ENCODE measurements at places on chromosomes 1 and 21. TPM values are rescaled to one million over a fixed set of nuclear protein-coding genes. Genes with fewer than 3 reads are reported as not detected.
A peak's percentile ranks its signal among the peaks of the same experiment; 100 is the strongest.

Gene MAD2L2
- 46.3 TPM for total RNA-seq

DNA sequence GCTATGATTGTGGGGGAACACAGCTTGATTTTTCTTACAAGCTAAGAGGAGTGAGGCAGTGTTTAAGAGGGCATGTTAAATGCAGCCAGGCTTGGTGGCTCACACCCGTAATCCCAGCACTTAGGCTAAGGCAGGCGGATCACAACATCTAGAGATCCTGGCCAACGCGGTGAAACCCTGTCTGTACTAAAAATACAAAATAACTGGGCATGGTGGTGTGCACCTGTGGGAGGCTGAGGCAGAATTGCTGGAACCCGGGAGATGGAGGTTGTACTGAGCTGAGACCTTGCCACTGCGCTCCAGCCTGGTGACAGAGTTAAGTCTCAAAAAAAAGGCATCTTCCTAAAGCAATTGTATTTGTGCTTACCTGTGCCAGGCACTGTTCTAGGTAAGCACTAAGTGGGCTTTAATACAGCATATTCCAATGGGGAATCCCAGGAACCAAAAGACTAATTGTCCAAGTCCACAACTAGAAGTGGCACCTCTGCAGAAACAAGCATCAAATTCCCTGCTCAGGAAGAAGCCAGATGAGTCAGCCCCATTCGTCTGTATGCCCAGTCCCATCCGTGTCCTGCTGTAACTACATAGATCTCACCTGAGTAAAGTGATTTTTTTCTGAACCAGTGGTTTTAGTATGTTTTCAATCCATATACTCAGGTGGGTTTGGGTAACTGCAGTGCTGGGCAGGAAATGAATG is 4.6 kb downstream of the RCC1 start:
- peaks cover 100% of the 10 kb centered on the region for H3K36me3 ChIP-seq
- no peaks in the 10 kb centered on the region for H3K27me3 ChIP-seq
- peaks cover 25% of the 10 kb centered on the region for H3K4me1 ChIP-seq
- DNase-seq, result peak; percentile 68
- H3K4me3 ChIP-seq, result peak overlapping the region; percentile 95

DNA sequence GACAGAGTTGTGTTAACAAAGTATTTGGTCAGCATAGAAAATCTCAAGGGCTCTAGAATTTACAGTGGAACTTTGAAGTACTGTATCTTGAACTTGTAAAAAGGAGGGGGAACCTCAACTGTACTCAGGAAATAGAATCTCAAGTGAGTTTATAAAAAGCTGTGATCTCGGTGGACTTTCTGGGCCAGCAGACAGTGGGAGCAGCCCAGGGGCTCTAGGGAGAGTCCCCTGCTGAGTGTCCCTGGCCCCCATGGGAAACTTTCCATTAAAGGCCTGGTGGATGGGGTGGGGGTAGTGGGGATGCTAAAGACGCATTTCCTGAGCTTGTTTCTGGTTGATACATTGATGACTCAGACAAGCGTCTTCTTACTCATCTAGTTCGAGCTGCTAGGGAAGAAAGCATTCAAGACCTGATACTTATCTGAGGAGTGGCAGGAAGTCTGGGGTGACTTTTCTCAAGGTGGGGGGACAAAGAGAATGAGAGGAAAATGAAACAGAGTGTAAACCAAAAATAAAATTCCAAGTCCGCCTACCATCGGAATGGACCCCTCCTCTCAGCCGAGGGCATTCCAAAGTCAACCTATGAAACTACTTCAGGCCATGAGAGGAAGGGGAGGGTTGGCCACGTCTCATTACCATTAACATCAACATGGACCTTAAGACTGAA is 65.5 kb downstream of the NID1 start:
- peak; percentile 94 for DNase-seq
- peak overlapping the region; percentile 0 for H3K4me3 ChIP-seq
- no peaks in the 10 kb centered on the region for H3K36me3 ChIP-seq
- H3K4me1 ChIP-seq, result peaks cover 45% of the 10 kb centered on the region

GRCh38 chr1:113156368-113156767 is 83.4 kb downstream of the LRIG2 start:
- peaks cover 12% of the 10 kb centered on the region for H3K36me3 ChIP-seq
- no peak overlapping the region for H3K4me3 ChIP-seq
- DNase-seq, result no peak
- no peak overlapping the region for H3K27ac ChIP-seq
- H3K4me1 ChIP-seq, result peaks cover 6% of the 10 kb centered on the region
- H3K27me3 ChIP-seq, result no peaks in the 10 kb centered on the region

DNA sequence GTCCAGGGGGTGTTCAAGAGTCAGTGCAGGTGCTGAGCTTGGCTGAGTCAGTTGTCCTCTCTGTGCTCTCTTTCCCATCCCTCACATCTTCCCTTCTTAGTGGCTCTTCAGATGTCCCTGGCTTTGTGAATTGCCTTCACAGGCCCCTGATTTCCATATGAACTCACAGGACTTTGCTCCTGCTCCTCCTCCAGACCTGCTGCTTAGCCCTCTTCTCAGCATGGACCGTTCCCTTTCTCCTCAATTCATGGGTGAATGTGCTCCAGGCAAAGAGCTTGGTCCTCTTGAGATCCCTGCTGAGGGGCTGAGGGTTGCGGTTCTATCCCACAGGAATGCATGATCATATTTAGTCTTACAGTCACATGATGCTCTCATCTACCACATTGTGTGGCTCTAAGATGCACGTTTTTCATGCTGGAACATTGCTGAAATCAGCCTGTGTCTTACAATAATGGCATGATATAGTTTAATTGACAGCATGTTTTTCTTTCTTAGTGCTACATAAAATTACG is 30.5 kb downstream of the CACNA1E start:
- no peak for DNase-seq
- H3K27me3 ChIP-seq, result peaks cover 11% of the 10 kb centered on the region
- no peaks in the 10 kb centered on the region for H3K36me3 ChIP-seq
- no peak overlapping the region for H3K27ac ChIP-seq
- H3K4me3 ChIP-seq, result no peak overlapping the region
- H3K4me1 ChIP-seq, result no peaks in the 10 kb centered on the region

DNA sequence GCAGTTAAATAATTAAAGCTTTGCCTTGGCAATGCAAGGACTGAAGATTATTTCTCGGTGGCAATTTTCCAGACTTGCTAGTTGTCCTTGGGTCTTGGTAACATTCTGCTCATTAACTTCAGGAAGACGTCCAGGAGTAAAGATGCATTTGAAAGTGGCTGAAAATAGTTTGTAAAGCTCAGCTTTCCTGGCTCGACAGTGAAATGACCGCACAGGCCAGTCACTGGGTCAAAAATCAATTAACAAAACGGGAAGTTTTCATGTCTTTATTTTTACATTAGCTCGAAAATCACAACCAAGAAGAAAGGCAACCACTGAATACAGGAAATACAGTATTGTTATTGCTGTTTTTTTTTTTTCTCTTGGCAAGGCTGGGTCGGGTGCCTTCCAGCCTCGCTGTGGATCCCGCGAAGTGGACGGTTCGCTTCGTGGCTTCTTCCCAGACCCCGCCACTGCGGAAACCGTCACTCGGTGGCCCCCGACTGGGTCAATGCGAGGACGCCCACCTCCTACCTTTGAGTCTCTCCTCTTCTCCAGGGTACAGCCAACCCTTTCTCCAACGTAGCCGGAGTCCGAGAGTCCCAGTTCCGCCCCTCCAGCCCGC is 479 bp upstream of the SNX7 start:
- peaks cover 25% of the 10 kb centered on the region for H3K4me1 ChIP-seq
- peak overlapping the region; percentile 88 for H3K27ac ChIP-seq
- DNase-seq, result no peak
- no peaks in the 10 kb centered on the region for H3K27me3 ChIP-seq

Gene LDLRAD2
- not detected for total RNA-seq

DNA sequence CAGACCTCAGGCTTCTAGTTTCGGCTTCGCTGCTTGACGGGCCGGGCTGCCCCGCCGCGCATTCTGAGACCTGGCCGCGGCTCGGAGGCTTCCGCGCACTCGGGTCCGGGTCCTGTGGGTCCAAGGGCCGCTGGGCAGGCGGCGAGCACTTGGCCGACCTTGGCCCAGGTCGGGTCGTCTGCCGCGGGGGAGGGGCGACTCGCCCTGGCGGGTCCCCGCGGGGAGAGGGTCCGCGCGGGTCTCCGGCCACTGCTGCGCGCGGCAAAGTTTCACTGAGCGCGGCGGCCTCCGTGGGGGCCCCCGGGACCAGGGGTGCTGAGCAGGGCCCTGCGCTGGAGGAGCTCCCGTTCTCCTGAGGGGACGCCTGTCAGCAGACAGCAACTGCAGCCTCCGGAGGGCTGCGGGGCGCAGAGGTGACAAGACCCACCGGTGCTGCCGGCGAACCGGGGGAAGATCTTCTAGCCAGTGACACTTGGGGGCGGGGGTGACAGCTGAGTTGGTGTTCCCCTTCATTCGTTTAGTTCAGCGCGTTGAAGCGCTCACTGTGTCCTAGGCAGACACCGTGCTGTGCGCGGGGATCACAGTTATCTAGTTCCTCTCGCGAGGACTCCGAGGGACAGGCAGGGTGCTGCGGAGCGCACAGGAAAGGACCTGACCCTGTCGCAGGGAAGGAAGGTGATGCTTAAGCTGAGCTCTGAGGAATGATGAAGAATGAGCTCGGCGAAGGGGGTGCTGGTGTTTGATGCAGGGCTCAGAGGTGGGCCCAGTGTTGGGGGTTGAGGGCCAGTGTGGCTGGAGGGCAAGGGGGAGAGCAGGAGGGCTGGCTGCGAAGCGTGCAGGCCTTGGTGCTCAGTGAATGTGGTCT is 725 bp downstream of the MTFR1L start:
- peak overlapping the region; percentile 89 for H3K27ac ChIP-seq
- H3K4me3 ChIP-seq, result peak overlapping the region; percentile 79
- peaks cover 33% of the 10 kb centered on the region for H3K4me1 ChIP-seq

- DNase-seq, result peak; percentile 99
- peaks cover 5% of the 10 kb centered on the region for H3K36me3 ChIP-seq
- no peaks in the 10 kb centered on the region for H3K27me3 ChIP-seq
- peaks cover 35% of the 10 kb centered on the region for H3K4me1 ChIP-seq
- H3K4me3 ChIP-seq, result peak overlapping the region; percentile 39
- peak overlapping the region; percentile 100 for H3K27ac ChIP-seq
Observed at GRCh38 chr1:31955917-31956736, 18.0 kb upstream of the PTP4A2 start.

Data from MCF 10A (cell line).